ENCODE measurements at places on chromosomes 16 and 17.

GRCh38 chr16:54519161-54519695 is 232.6 kb upstream of the IRX3 start:
- no peak for DNase-seq

GRCh38 chr16:17469011-17469740 is 1.6 kb downstream of the XYLT1 start:
- no peak for DNase-seq

- no peak for DNase-seq
Measured at GRCh38 chr16:67163164-67163998, 1.2 kb upstream of the HSF4 start.

GRCh38 chr17:67260170-67260987 is 15.4 kb upstream of the HELZ start:
- peak; percentile 60 for DNase-seq

- no peak for DNase-seq
Measured at GRCh38 chr16:7200320-7200719, 132.3 kb upstream of the RBFOX1 start.

DNA sequence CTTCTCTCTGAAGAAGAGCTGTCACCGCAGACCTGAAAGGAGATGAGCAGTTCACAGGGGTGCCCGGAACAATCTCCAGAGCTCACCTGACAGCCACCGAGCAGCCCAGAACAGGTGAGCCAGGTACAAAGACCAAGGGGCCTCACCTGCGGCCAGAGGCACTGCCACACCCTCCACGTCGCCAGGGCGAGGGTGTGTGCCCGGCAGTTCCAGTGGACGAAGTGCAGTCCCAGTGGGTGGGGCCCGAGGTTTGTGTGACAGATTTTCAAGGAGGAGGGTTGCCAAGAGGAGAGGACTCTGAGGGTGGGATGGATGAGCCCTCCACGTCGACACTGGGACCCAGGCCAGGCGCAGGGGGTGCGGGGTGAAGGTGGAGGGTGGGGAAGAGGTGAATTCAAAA is 61.7 kb downstream of the SMPD3 start:
- DNase-seq, result no peak

- DNase-seq, result peak; percentile 83
Measured at GRCh38 chr17:50928646-50929045, 62.5 kb upstream of the TOB1 start.

DNA sequence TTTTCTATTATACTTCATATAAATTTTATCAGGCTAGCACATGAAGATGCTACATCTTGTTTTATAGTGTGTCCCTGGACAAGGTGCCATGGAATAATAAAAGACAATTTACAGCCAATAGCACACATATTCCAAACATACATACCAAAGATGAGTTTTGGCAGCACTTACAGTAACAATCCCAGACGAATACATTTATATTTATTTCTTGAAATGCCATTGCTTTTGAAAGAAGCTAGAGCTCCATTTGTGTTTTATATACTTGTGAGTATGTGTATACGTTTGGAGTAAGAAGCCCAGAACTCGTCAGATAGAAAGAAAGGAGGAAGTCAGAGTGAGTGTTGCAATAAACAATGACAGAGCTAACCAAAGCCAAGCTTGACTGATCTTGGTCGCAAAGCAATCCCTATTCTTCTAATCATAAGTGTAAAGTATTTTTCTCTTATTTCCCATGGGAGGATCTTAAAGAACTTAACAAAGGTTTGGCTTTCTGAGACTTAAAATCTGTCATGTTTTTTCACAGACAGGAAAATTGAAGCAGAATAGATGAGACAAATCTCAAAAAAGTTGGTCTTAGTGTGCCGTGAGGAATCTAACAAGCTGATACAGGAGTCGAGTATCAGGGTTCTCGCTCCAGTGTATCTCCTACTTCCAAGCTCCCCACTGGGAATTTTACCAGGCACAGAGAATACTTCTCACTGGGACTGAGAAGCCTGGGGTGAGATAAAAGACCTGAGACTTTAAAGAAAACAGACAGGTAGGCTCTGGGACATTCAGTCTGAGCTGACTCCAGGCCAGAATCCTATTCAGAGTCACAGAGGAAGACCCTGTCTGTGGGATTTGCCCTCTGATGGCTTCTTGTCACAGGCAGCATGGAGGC is 175.4 kb downstream of the AATF start:
- DNase-seq, result peak; percentile 33

- no peak for DNase-seq
Measured at GRCh38 chr17:61551255-61551742, 39.7 kb downstream of the NACA2 start.

DNA sequence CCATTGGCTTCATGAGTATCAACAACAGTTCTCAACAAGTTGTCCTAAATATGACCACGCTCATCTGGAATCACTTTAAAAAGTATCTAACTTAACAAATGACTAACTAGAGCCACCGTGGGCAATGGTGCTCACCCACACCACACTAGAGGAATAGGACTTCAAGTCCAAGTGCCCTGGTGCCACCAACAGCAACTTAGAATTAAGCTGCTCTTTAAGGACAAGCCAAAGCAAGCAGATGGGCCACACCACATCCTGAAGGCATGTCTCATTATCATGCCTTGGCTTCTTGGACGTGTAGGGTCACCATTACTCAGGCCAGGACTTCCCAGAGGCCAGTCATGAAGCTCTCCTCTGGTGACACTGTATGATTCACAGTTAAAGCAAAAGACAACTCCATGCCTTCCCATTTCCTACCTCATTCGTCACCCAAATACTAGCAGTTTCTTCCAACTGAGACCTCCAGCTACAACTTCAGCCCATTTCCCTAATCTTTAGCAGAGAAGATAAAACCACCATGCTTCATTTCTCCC is 9.4 kb upstream of the SLC6A4 start:
- DNase-seq, result no peak

- DNase-seq, result peak; percentile 7
Measured at GRCh38 chr16:80804056-80804525, 307 bp downstream of the CDYL2 start.

DNA sequence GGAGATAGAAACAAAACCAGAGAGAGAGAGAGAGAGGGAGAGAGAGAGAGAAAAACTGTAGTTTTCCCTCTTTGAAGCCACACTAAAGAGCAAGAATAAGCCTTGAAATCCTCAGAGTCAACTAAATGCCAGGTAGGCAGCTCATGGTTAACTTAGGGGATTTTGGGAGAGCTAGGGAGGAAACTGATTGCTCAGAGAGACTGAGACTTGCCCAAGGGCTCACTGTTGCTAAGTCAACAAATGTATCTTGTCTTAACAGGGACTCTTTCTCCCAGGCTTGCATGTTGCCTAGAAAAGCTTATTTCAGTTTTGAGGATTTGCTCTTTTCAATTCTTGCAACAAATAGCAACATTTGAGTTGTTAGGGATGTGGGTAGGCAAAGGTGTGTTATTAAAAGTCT is 4.5 kb upstream of the SLC5A11 start:
- DNase-seq, result no peak

- DNase-seq, result no peak
Measured at GRCh38 chr16:4190712-4191333, 51.1 kb downstream of the SRL start.

- DNase-seq, result no peak
Measured at GRCh38 chr17:72349011-72349410, 228.2 kb downstream of the SOX9 start.

DNA sequence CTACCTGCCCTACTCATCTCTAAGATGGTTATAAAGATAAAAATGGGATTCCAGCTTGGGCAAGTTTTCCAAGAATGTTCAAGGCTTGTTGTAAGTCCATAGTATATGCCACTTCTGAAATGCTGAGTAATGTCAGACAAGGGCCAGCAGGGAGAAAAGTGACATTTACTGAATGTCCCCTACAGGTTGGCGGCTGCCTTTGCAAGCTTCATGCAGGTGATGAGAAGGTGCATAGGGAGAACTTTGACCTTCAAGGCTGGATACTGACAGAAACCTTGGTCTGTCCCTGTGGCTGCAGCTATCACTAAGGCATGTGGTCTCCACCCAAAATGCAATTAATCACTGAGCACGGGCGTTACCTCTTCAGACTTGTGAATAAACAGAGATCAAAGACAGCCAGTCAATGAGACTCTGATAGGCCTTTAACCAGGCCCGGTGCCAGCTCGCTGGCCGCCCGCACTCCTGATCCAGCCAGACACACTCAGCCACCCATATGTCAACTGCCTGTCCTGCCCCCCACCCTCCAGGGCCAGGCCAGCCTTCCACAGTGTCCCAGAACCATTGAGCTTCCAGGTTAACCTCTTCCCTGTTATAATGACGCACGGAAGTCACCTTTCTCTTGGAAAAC is 26.8 kb upstream of the AXIN2 start:
- no peak for DNase-seq

DNA sequence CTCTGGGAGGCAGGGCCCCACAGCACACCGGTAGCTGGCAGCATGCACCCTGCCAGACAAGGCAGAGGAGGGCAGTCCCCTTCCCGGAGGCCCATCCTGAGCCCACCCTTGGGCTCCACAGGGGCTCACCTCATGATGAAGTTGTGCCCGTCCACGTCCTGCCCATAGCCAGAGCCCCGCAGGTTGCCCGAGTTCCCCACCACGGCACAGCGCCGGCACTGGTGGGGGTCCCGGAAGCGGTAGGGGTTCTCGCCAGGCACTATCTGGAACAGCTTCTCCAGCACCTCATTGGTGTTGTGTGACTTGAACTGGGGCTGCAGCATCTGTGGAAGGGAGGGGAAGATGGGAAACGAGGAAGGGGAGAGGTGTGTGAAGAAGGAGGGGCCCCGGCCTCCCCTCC is 44.0 kb downstream of the ST3GAL2 start:
- no peak for DNase-seq

DNA sequence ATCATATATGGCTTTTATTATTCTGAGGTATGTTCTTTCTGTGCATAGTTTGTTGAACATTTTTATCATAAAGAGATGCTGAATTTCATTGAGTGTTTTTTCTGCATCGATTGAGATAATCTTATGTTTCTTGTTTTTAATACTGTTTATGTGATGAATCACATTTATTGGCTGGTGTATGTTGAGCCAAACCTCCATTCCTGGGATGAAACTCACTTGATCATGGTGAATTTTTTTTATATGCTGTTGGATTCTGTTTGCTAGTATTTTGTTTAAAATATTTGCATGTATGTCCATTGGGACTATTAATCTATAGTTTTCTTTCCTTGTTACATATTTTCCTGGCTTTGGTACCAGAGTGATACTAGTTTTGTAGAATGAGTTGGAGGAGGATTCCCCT is 500.2 kb downstream of the CDH11 start:
- DNase-seq, result no peak

DNA sequence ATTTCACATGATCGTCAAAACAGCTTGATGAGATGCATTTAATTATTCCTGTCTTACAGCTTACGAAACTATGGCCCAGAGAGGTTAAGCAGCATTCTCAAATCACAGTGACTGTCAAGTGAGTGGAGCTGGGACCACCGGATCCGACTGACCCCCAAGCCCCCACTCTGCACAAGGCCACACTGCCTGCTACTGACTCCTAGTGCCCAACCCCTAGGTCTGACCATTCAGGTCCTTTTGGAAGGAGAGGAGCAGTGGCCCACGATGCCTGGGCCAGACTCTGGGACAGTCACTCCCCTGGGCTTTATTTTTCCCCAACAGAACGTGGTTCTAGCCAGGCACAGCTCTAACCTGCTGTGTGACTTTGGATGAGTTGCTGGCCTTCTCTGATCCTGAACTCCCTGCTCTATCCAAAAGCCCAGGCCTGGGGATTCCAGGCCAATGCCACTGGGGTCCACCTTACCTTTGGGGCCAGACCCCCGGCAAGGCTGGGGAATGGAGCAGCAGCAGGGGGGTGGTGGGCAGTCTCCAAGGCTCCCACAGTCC is 9.9 kb downstream of the TSPOAP1 start:
- DNase-seq, result no peak

GRCh38 chr17:41735744-41736143 is 1.3 kb upstream of the HAP1 start:
- DNase-seq, result no peak

DNA sequence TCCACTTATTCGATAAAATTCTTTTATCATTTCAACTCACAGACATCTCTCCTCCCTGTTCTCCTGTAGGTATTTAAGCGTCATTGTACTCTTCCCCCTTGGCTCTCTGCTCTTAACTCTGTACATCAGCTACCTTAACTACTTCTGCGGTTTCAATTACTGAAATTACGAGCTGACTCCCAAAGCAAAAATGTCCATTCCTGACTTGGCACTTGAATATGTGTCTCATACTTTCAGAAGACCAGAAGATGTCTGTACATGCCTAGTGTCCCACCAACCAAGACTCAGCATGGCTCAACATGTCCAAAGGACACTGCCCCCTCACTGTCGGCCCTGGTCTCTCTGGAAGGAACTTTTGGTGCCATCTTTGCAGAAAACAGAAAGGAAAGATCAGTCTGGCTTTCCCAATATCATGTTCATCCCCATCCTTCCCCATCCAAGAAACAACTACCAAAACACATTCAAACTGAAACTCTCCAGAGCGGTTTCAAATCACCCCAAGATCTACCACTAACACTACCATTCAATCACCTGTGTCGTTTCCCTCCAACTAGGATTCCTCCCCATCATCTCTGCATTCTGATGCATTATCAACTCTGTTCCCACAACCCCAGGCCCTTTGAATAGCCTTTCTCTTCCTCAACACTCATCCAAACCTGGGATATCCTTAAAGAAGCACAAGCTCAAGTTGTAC is 74.9 kb downstream of the ZFHX3 start:
- no peak for DNase-seq

GRCh38 chr17:59406808-59407381 is 75.4 kb downstream of the YPEL2 start:
- DNase-seq, result no peak

- DNase-seq, result peak; percentile 38
Measured at GRCh38 chr17:51261024-51261963, 948 bp downstream of the UTP18 start.

DNA sequence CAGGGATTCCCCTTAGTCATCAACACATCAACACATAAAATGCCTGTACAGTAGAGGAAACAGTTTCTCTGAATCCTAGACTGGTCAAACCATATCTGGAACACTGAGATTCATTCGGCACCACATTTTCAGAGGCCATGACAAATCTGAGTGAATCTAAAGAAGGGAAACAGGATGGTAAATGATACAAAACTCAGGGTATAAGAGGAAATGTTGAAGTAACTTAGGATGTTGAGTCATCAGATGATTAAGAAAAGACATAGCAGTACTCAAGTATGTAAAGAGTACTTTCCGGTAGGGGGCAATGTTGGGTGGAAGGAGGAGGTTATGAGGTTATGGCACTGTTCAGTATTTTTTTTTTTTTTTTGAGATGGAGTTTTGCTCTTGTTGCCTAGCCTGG is 358.5 kb upstream of the PMFBP1 start:
- DNase-seq, result no peak

- no peak for DNase-seq
Measured at GRCh38 chr16:16095646-16096045, 127.6 kb downstream of the ABCC6 start.

- DNase-seq, result no peak
Measured at GRCh38 chr16:11303405-11304138, 22.4 kb upstream of the PRM1 start.

DNA sequence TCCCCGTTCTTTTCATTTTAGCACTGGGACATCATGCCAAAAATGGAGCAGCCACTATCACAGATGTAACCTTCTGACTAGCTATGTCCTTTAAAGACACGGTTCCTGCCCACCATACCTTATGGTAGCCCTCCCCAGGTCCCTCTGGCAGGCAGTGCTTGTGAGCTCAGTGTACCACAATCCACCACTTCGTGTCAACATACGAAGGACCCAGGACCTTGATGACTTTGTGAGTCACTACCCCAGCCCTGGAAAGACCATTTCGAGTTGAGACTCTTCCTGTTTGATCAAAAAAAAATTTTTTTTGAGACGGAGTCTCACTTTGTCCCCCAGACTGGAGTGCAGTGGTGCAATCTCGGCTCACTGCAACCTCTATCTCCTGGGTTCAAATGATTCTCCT is 21.0 kb upstream of the FLCN start:
- DNase-seq, result no peak

- DNase-seq, result no peak
Measured at GRCh38 chr17:77948690-77949114, 9.8 kb upstream of the TNRC6C start.
